ENCODE measurements at places on chromosomes 12 and 14. TPM values are rescaled to one million over a fixed set of nuclear protein-coding genes. Genes with fewer than 3 reads are reported as not detected.

GRCh38 chr12:120971299-120972180, 6.8 kb upstream of the HNF1A start:
- DNase-seq, result no peak

- no peak for DNase-seq
These were observed 15.9 kb upstream of the PAWR start for GRCh38 chr12:79706676-79707075.

SLC38A4 gene
- total RNA-seq, result 0.96 TPM

- no peak for DNase-seq
These were observed 5.2 kb upstream of the RAD52 start for GRCh38 chr12:954741-955140.

GLIPR1L1 gene
- 1.9 TPM for total RNA-seq

DNA sequence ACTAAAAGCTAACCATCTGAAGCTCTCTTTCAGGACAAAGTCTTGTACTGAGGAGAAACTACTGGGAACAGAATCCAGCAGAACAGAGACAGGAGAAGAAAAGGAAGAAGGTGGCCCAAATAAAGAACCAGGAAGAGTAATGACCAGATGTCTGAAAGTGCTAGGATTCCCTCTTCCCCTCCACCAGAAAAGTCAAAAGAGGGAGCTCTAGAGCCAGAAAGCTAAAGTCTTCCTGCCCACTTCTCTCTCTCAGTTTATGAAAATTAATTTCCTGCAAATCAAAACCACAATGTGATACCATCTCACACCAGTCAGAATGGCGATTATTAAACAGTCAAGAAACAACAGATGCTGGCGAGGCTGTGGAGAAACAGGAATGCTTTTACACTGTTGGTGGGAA, 47.2 kb downstream of the SPPL3 start:
- DNase-seq, result no peak
